ENCODE measurements at places on chromosomes 13 and 19.

DNA sequence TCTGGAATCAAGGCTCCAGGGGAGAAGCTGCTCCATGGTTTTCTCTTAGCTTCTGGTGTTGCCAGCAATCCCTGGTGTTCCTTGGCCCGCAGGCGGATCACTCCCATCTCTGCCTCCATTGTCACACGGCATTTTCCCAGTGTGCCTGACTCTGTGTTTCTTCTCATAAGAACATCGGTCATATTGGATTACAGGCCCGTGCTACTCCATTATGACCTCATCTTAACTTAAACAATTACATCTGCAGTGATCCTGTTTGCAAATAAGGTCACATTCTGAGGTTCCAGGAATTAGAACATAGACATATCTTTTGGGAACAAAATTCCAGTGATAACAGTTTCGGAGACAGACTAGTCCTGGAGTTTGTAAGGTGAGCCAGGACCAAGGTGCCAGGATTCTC lies 23.5 kb upstream of the ALOX5AP start:
- DNase-seq = no peak

GRCh38 chr19:19661141-19661674 lies 2.3 kb downstream of the ATP13A1 start:
- no peak for DNase-seq

DNA sequence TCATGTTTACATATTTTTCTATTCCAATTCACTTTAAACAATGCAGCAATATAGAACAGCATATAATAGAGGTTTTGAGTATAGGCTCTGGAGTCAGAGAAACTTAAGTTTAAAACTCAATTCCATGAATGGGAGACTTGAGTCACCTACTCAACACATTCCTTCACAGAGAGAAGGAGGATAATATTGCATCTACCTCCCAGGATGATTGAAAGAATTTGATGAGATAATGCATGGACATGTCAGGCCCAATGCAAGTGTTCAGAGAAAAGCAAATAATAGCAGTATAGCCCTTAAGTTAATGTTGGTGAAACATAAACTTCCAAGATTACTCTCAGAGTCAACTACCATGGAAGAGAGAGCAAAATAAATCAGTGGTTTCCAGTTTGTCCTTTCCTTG lies 170.2 kb downstream of the DCLK1 start:
- DNase-seq = no peak

DNA sequence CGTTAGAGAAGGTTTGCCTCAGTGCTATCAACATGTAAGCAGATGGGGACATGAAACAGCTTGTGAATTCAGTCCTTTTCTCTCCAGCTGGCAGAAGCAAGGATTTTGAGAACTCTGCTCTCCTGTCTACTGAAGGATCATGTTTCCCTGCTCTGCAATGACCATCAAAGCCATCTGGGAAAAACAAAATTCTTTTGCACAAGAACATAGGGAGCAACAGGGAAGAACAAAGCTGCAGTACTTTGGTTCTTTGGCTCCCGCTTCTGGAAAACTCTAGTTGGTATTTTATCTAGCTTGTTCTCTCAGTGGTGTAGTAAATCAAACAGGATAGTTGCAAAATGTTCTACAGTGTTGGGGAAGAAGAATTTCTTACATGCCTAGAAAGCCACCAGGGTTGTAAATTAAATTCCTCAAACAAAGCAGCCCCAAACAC lies 270.4 kb downstream of the ENOX1 start:
- DNase-seq = no peak

GRCh38 chr13:103961129-103961528 lies 894.9 kb upstream of the SLC10A2 start:
- DNase-seq = no peak

GRCh38 chr19:16320987-16321386 lies 3.6 kb upstream of the KLF2 start:
- no peak for DNase-seq

DNA sequence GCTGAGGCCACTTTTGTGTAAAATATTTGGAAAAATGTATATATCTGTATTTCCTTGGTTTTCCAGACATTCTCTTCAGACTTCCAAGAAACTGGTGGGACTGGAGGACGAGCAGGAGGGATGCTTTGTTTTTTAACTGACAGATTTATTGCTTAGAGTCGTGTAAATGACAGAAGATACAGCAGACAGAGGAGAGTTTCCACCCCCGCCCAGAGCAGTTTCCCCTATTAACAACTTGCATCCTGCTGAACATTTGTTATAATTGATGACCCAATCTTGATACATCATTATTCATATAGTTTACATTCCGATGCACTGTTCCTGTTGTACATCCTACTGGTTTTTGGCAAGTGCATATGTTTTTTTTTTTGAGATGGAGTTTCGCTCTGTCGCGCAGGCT lies 7.1 kb upstream of the DOCK6 start:
- DNase-seq = no peak
